Stimulated activated CD8-positive, alpha-beta memory T cell treated with anti-CD3 and anti-CD28 coated beads, Interleukin-4, amount 100 ng/mL, for 4 hours (primary cell): ENCODE measurements at places on chromosomes 4 and X.

DNA sequence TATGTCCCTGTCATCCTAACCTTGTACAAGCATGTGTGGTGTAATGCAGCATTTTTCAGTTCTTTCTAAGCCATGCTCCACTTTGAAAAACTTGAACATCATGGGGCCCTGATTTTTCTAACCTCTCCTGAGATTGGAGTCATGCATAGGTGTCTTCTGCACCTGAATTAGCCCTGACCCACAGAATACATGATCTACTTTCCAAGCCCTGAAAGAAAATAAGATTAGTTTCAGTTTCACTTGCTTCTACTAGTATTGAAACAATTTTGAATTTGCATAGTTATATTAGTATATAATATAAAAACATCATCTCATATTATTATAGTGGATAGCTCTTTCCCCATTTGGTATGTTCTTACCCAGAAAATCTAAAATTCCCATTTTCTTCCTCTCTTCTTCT, 178.2 kb downstream of the HS3ST1 start:
- no peak for DNase-seq

GRCh38 chrX:100636321-100636991, at the start of gene TSPAN6:
Gene TSPAN6, minus strand, starts transcription at chrX:100636806. Its CDS starts 112 bp downstream, at chrX:100636694.
- peak; percentile 21 for DNase-seq

- no peak for DNase-seq
These were observed 3.6 kb downstream of the DCK start for GRCh38 chr4:70997036-70997435.

DNA sequence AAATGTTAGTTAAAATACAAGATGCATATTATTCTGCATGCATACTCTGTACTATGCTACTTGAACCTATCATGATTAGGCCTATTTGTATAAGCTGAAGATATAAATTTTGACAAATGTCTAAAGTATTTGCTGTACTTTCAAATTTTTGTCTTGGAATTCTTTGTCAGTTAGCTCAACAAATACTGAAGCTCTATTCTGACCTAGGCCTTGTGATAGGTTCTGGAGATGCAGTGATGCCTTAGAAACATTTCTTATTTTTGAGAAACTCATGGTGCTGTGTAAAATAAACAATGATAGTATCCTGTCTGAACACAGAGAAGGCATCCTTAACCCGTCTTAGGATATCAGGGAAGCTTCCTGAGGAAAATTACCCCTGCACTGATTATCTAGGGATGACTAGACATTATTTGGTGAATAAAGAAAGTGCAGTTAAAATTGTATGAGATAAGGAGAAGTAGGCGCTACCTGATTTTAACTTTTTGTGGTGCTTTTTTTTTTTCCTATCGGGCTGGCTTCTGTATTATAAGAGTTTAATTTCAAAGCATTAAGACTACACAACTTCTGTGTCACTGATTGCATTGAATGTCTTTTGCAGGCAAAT, 43.4 kb downstream of the MOB1B start:
- DNase-seq, result no peak

DNA sequence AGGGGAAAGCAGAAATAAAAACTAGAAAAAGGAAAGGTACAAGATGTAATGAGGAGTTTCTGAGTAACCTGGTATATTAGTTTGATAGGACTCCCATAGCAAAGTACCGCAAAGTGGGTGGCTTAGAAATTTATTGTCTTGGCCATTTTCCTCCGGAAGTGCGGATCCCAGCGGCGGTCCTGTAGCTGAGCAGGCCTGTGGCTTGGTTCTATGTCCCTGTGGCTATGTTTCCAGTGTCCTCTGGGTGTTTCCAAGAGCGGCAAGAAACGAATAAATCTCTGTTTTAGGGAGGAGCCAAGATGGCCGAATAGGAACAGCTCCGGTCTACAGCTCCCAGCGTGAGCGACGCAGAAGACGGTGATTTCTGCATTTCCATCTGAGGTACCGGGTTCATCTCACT, 44.0 kb upstream of the LDB2 start:
- DNase-seq, result no peak

DNA sequence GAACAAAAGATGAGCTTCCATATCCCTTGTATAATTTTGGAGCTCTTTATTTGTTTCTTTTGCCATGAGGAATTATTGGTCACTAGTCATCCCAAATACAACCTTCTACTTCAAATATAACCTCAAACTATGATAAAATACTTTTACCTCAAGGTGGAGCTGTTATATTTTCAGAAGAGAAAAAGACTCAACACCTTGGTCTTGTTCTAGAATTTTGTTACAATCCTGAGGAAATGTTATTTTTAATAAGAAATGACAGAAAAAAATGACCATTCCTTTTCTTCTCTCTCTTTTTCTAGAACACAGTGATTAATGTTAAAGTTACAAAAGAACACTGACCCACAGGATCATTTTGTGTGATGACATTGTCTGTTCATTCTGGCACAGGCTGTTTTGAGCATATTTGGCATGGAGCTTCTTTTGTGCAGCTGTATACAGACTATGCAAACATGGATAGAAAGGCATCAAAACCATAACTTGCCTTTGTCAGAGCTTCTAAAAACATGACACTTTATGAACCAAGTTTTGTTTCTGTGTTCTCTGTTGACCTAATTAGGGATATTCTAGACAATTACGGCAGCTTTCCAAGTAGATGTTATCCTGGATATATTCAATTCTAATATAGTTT, 159.6 kb upstream of the CTSO start:
- DNase-seq, result no peak

- DNase-seq, result no peak
These were observed 12.0 kb downstream of the CT47C1 start for GRCh38 chrX:119084766-119085165.

GRCh38 chrX:119518371-119518770, 46.8 kb downstream of the STEEP1 start:
- no peak for DNase-seq

DNA sequence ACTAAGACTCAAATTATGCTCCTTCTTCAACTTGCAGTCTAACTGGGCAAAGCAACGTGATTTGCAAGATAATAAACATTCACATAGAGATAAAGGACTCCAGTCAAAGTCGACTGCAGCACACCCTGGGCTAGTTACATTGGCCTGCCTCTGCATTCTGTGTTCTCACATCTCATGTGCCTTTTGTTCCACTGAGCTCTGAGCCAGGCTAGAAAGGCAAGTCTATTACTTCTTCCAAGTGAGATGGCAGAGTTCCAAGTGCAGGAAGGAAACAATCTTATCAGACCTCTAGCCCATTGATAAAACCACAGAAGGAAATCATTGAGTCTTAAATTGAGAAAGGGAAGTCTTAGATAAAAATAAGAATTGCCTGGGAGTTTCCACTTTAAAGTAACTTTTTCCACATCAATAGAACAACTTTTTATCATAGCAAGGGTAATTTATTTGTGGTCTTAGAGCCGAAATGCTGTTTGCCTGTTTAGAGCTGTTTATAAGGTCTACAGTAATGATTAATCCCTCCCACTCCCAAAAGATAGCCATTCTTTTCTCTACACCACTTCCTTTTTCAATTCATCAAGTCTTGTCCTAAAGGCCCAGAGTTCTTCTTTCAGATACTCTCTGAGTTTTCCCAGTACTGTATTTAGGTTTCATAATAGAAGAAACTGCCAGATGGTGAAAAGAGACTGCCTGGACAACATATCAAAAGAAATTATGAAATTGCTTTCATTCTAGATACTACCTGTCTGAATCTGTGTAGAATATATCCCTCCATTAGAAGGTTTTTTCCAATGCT, 200.2 kb downstream of the GUCY2F start:
- DNase-seq, result no peak

DNA sequence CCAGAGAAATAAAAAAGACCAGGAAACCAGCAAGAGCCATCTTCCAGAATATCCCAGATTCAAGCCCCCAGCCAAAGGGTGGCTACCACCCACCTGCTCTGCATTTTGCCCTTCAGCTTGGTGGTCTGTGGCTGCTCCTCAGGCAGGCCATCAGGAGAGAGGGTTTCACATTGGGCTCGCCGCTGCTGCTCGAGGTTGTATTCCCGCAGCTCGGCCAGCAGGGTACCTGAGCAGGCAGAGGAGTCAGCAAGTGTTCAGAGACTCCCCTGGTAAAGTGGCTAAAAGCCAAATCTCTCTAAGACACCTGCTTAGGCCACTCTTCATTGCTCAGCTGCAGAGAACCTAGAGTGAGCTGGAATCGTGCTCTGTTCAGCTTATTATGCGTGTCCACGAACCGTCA, 110.8 kb upstream of the HSD17B10 start:
- no peak for DNase-seq

DNA sequence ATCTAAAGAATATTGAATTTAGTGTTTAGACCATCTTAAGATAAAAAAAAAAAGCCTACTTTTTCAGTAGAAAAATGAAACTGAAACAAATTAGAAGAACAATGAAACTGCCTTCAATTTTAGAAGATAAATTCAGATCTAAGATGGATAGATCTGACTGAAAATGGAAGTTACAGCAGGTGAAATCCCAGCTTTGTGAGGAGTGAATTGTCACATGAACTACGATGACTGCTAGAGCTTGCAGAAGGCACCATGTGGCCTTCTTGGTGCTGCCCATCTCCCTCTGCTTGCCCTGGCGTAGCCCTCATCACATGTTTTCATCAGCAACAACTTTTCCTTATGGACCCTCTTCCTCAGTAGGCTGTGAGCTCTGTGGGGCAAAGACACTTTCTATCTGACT, 51.4 kb upstream of the EMCN start:
- DNase-seq, result no peak

DNA sequence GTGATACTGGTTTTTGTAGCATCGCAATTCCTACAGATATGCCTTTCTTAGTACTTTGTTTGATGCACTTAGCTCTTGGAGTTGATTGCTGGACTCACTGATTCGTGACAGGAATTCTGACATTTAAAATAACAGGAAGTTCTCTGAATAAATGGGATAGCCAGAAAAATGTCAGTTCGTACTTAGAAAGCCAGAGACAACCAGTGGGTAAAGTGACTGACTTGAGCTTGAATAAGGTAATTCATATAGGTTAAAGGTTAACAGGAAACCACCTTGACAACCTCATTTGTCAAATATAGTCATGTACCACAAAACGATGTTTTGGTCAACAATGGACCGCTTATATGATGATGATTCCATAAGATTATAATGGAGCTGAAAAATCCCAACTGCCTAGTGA, 181.4 kb downstream of the RPA4 start:
- no peak for DNase-seq

DNA sequence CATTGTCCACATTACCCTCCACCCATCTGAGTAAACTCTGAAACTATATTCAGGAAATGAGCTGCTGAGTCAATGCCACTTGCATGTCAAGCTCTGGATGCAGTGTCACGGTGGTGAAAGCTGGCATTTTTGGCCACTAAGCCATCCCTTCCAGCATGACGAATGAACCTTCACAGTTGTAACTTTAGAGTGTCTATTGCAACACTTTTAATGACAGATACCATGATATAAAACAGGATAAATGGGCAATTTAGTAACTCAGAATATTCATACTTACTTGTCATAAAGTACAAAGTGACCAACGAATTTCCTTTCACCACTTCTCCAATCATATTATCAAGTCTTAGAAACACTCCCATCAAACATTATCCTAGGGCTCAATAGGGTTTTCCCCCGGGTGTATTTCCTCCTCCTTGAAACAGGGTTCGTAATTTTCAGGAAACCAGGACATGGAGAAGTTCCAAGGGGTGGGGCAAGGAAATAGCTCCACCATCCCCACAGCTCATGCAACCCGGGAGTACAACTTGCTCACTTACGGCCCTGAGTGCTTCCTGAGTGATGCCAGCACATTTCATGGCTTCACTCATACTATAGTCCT, 73.1 kb downstream of the MTHFD2L start:
- no peak for DNase-seq

GRCh38 chr4:94237271-94237670, 29.6 kb downstream of the SMARCAD1 start:
- no peak for DNase-seq

GRCh38 chr4:5845035-5845905, 47.6 kb downstream of the CRMP1 start:
- DNase-seq, result no peak

GRCh38 chr4:117987464-117987863, 46.8 kb upstream of the NDST3 start:
- DNase-seq, result no peak

DNA sequence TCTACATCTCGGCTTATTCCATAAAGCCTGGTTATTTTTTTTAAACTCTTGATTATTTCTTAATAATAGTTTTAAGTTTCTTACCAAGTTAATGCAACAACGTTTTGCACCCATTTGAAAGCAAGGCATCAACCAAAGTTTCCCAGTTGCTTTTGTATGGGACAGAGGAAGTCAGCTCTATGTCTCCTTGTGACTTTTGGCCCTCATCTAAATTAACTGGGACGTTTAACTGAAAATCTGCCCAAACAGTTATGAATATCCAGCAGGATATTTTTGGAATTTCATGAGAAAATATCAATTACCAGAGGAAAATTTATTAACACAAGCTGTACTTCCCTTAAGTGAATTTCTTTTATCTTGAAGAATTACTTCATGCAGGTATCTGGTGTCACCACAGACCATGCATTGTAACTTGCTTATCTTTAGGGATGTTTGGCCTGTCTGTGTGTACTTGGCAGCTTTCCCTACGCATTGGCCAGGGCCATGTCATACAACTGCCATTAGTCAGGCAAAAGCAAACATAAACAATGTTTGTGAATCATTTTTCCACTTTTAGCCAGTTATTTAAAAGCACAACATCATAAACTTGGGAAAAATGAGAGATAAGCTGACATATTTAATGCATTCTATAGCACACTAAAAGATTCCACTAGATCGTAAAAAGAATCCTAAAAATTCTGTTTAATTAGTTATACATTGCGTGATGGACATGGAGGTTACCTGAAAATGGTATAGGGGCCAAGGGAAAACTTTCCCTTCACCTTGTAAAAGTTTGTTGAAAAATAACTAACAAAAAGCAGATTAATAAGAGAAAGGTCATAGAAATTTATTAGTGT, 101.4 kb upstream of the PDE5A start:
- no peak for DNase-seq
